ENCODE measurements at places on chromosomes 12 and 14.

- no peak for DNase-seq
Measured at GRCh38 chr14:20750194-20750593, 4.5 kb downstream of the EDDM3A start.

DNA sequence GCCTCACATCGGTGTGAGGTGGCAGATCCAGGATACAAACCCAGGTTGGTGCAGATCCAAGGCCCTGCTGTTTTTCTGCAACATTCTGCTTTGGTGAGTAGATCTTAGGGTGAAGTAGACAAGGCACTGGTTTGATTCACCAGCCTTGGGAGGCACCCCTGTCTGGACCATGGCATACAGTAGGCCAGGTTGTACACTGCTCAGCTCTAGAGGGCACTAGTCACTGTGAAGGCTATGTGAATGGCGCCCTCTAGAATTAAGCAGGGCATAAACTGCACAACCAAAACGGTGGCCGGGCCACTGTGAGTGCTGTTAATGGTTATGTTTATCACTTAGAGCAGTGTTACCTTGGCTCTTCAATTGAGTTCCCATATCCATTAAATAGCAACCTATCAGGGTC is 280.6 kb upstream of the PWP1 start:
- peak; percentile 24 for DNase-seq

DNA sequence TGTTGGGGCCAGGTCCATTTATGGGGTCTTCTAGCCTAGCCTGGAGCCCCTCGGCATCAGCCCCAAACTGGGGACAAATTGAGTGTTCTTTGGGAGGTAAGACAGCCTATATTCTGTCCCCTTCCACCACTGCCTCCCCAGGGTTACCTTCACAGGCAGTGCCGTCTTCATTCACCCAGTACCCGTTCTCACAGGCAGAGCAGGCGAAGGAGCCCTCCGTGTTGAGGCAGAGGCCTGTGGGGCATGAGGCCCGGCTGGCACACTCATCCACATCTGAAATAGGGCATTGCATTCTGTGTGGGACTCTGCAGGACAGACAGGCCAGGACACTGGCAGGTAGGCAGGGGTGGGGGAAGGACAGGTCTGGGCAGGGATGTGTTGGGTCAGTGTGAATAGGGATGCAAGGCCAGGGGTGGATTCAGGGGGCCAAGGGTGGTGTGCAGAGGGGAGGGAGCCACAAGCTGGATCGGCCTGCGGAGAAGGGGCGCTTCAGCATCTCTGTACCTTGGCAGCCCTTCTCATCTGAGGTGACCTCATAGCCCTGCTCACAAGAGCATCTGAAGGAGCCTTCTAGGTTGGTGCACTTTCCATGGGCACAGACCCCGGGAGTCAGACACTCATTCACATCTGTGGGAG is 16.1 kb downstream of the ISCA2 start:
- DNase-seq, result no peak

GRCh38 chr12:48351022-48351708 is 446 bp upstream of the ZNF641 start:
- peak; percentile 2 for DNase-seq

GRCh38 chr12:52221912-52222457 is 11.1 kb upstream of the KRT7 start:
- peak; percentile 12 for DNase-seq

DNA sequence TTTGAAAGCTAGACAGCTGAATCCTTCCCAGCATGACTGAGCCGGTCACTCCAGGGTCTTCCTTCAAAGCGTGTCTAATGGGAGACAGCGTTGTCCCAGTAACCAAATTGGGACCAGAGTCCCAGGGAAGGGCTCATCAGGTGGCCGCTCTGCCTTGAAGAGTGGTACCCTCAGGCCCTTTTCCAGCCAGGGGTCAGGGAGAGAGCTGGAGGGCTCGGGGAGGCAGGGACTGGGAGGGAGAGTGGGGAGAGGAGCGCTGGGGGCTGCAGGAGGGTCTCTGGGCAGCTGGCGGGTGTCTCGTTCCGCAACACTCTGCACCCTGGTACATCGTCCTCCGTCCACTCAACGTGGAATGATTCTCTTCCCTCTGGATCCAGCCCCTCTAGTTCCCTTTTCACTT is 1.6 kb upstream of the RTL1 start:
- DNase-seq, result no peak

GRCh38 chr12:79592865-79593264 is 97.9 kb downstream of the PAWR start:
- DNase-seq, result no peak

DNA sequence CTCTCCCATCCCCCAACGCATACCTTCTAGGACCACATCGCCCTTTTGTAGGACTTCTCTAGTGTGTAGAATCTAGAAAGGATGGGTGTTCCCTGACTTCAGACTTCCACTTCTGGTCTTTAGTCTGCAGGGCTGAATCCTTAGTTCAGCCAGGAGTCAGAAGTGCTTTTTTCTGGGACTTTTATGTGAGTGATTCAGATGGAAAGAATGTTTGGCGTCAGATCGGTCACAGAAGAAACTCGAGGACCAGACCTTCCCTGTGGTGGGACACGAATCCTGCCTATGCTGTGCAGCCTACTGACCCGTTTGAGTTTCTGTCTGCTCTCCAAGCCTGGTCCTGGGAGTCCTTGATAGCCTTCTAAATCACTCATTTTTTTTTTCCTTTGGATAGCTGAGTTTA is 165.4 kb upstream of the SSTR1 start:
- no peak for DNase-seq

GRCh38 chr12:46944088-46944487 is 118.3 kb upstream of the SLC38A4 start:
- DNase-seq, result no peak

GRCh38 chr12:75349946-75350345 is 15.5 kb downstream of the GLIPR1L1 start:
- DNase-seq, result no peak

GRCh38 chr14:105527826-105528585 is 1.6 kb downstream of the TMEM121 start:
- peak; percentile 71 for DNase-seq

Measured in CD4-positive, alpha-beta T cell treated with Interleukin-6 at 100 ng/mL for 8 hours (primary cell).